ENCODE measurements at places on chromosomes 1 and 21. TPM values are rescaled to one million over a fixed set of nuclear protein-coding genes. Genes with fewer than 3 reads are reported as not detected.
A peak's percentile ranks its signal among the peaks of the same experiment; 100 is the strongest.

- H3K27me3 ChIP-seq = peaks cover 3% of the 10 kb centered on the region
- no peak for DNase-seq
- H3K36me3 ChIP-seq = no peaks in the 10 kb centered on the region
- no peak within 1 kb of the TSS for H3K27ac ChIP-seq
Measured at GRCh38 chr1:110872745-110873720, at the start of gene CD53. TSS of gene CD53 (plus strand) at chr1:110873148. CDS start at chr1:110891409, 18,261 bp downstream.

DNA sequence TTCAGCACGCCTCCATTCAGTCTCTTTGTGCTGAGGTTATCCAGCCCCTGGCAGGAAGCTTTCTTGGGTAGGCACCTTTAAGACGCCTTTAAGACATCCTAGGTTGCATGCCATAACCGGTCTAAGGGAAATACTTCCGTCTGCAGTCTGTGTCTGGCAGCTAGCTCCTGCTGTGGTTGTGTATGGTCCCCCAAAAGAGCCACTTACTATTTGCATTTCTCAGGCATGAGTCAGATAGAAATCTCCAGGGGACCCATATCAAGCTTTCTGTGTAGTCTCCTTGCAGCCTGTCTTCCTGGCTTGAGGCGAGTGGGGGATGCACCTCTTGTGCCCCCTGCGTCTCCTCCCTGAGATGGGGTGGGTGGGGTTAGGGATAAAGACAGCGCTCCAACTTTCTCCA is 10.0 kb upstream of the RYR2 start:
- no peak overlapping the region for H3K27ac ChIP-seq
- DNase-seq = no peak
- peaks cover 47% of the 10 kb centered on the region for H3K27me3 ChIP-seq
- no peaks in the 10 kb centered on the region for H3K4me1 ChIP-seq
- H3K4me3 ChIP-seq = no peak overlapping the region
- H3K36me3 ChIP-seq = no peaks in the 10 kb centered on the region

DNA sequence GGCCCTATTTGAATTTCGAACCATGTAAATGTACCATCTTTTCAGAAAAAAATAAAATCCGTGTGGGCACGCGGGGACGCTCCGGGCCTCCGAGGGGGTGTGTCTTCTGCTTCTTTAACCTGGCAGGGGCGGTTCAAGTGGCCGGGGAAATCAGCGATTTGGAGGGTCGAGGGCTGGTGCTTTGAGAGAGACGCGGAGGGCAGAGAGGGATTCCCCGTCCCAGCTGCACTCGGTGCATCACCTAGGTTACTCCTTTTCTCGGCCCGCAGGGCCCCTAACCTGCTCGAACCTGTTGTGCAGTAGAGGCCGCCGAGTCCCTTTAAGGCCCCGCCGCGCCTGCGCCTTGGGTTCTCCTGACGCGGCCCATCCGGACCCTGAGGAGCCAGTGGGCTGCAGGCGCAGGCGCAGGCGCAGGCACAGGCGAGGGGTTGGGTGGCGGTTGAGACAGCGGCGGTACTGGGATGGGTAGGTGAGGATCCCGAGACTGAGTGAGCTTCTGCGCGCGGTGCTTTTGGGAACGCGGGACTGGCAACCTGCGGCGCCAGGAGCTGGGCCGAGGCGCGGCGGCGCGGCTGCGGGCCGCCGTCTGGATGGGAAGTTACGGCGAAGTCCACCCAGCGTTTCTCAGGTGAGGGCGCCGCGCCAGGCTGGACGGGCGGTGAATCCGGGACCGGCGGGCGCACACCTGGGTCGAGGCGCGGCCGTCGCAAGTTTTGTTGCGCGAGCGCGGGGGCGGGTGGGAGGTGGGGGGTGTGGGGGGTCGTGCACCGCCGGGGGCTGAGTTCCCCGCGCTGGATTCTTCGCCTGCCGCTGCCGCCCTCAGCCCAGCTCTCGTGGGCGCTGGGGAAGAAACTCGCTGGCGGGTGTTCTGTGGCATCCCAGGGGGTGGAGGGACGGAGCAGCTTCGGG is at the start of gene NBPF3:
NBPF3 (plus strand) TSS at position 417 of the 909 bp plus-strand sequence. CDS start 4,950 bp downstream, outside the sequence.
- H3K36me3 ChIP-seq = no peaks in the 10 kb centered on the region
- H3K4me3 ChIP-seq = peak within 1 kb of the TSS; percentile 97
- H3K4me1 ChIP-seq = peaks cover 11% of the 10 kb centered on the region
- H3K27me3 ChIP-seq = peaks cover 5% of the 10 kb centered on the region
- peak; percentile 92 for DNase-seq

DNA sequence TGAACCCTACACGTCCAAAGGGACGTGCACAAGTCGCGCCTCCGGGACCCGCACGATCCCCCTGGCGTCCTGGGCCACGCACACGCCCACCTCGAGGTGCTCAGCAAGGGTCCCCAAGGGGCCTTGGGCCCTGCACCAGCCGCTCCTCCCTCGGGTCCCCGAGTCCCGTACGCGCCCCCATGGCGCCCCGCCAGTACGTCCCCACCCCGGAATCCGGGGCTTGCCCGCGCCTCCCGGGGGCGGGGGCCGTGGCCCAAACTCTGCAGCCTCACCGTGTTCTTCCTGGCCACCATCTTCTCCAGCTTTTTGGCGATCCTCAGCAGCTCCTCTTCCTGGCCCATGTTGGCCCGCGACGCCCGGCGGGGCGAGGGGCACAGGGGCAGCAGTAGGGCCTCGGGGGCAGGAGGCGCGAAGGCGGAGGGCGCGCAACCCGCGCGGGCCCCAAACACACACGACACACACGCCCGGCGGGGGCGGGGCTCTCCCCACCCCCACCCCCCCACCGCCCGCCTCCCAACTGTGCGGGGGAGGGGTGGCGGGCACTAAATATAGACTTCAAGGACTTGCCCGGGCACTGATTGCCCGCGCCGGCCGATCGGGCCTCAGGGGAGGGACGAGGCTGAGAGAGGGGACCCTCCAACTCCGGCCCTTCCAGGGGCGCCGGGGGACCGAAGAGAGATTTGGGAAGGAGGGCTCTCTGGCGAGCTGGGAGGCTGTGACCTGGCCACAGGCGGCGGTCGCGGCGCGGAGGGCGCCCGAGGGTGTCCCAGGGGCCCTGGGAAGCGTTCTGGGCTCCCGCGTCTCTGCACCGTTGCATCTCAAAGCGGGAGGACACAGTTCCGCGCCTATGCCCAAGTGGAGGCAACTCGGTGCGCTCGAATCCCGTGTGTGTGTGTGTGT is at the start of gene TCEA3:
TCEA3 (minus strand) TSS at position 456 of the 900 bp plus-strand sequence; CDS start at position 341, 115 bp downstream.
- DNase-seq = no peak
- H3K36me3 ChIP-seq = peaks cover 17% of the 10 kb centered on the region
- peaks cover 16% of the 10 kb centered on the region for H3K4me1 ChIP-seq
- peaks cover 21% of the 10 kb centered on the region for H3K27me3 ChIP-seq
- H3K27ac ChIP-seq = peak within 1 kb of the TSS; percentile 62

- peaks cover 19% of the 10 kb centered on the region for H3K4me1 ChIP-seq
- H3K36me3 ChIP-seq = no peaks in the 10 kb centered on the region
- H3K27ac ChIP-seq = no peak overlapping the region
- no peaks in the 10 kb centered on the region for H3K27me3 ChIP-seq
Measured at GRCh38 chr1:208541225-208541855, 297.2 kb upstream of the PLXNA2 start.

GRCh38 chr1:179637211-179637860 is 45.7 kb downstream of the TDRD5 start:
- no peaks in the 10 kb centered on the region for H3K27me3 ChIP-seq
- no peak for DNase-seq
- no peaks in the 10 kb centered on the region for H3K4me1 ChIP-seq
- H3K27ac ChIP-seq = no peak overlapping the region

DNA sequence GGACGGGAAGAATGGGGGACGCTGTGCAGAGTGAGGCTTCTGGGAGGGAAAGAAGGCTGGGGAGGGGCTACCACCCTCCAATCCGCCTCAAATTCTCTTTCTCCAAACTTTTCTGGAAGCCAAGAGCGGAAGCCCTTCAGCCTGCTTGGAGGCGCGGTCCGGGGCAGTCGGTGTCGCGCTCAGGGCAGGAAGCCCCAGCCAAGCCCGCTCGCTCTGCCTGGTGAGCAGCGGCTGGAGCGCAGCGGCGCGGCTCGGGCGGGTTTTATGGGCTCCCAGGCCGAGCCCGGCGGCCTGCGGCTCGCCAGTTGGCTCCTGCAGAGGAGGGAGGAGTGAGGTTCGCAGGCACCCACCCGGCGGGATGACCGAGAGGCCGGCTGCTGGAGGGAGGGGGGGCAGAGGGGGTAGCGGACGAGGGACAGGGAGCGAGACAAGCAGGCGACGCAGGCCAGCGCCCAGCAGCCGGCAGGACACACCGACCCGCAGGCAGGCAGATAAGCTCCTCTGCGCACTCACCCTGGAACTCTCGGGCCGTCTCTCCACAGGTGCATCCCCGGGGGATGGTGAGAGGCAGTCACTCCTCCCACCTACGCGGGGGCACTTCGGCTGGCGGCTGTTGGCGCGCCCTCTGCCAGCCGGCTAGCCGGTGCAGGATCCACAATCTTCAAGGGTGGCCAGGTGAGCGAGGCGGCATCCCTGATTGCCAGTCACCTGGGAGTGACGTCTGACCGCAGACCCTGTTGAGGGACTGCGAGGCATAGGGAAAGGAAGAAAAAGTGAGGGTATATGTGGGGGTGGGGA is at the start of gene AVPR1B:
AVPR1B (minus strand) TSS at position 238 of the 798 bp plus-strand sequence. CDS start 498 bp downstream, outside the sequence.
- DNase-seq = peak; percentile 74
- peak within 1 kb of the TSS; percentile 31 for H3K27ac ChIP-seq
- peak within 1 kb of the TSS; percentile 88 for H3K4me3 ChIP-seq
- peaks cover 55% of the 10 kb centered on the region for H3K27me3 ChIP-seq

DNA sequence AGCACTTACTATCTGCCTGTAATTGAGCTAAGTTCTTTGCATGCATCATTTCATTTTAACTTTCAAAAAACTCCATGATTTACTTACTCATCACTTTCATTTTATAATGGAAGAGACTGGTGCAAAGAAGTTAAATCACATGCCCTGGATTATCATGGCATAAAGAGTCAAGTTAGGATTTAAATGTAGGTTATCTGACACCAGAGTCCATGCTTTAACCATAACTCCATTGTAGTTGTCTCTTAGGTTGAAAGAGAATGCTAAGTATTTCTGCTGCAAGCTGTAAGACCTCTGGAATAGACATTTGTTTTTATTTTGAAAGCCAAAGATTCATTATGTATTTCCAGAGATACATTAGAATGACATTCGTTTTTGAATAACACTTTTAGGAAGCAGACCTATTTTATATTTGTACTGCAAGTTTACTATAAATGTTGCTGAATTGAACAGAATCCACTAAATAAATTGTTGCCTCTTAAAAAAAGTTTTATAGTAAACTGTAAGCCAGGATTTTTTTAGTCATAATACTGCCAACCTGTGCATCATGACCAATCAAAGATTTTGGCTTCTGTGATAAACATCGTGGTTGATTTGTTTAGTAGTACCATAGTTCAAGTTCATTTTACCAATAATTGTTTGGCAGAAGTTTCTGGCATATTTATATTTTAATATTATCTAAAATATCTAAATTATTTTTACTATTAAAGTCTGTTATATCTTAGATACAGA is 26.1 kb downstream of the CFH start:
- H3K36me3 ChIP-seq = no peaks in the 10 kb centered on the region
- no peak overlapping the region for H3K27ac ChIP-seq
- H3K4me1 ChIP-seq = no peaks in the 10 kb centered on the region
- no peak overlapping the region for H3K4me3 ChIP-seq
- no peak for DNase-seq
- no peaks in the 10 kb centered on the region for H3K27me3 ChIP-seq

DNA sequence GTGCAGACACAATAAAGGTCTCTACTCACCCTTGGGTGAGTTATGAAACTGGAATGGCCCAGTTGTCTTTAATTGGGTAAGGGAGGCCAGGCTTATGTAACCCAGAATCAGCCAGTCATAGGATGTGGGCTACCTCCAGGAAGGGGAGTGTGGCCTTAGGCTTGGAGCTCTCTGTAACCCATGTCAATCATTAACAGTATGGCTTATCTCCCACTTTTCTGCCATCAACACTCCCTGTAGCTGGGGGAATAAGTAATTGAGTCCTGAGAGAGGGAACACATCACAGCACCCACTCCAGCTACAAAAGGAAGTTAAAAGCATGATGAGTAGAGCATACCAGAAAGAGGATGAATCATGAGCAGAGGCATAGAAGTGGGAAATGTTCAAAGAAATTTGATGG is 327.0 kb upstream of the DUSP10 start:
- H3K36me3 ChIP-seq = no peaks in the 10 kb centered on the region
- DNase-seq = no peak
- peaks cover 4% of the 10 kb centered on the region for H3K4me1 ChIP-seq

DNA sequence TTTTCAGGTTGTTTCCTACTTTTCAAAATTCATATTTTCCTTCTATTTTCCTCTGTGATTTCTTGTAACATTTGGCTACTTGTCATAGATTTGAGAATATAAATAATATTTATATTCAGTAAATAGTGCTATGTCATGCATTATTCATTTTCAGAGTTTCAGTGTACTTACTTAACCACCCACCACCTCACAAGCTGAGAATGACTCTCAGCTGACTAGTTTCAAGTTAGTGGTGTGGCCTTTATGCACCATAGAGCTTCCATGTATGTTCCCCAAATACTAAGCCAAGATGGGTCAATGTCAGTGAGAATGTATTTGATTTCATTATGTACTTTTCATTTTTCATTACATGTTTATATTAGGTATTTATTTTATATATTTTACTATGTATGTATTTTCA is 56.9 kb upstream of the RGS1 start:
- H3K4me1 ChIP-seq = no peaks in the 10 kb centered on the region
- no peak overlapping the region for H3K4me3 ChIP-seq
- no peak for DNase-seq
- H3K36me3 ChIP-seq = no peaks in the 10 kb centered on the region

DNA sequence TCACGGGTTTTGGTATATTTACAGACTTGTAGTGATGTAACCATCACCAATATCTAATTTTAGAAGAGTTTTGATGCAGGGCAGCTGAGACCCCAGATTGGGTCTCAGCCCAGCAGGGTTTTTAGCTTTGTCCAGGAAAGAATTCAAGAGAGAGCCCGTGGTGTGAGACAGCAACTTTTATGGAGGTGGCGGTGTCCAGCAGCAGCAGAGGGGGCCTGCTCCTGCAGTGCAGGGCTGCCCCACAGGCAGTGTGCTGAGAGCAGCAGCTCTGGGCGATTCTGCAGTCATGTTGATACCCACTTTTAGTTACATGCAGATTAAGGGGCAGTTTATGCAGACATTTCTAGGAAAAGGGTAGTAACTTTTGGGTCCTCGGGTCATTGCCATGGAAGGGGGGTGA is 1.8 kb upstream of the EPHX1 start:
- DNase-seq = no peak
- no peaks in the 10 kb centered on the region for H3K27me3 ChIP-seq
- H3K27ac ChIP-seq = no peak overlapping the region
- H3K36me3 ChIP-seq = peaks cover 4% of the 10 kb centered on the region
- H3K4me1 ChIP-seq = peaks cover 20% of the 10 kb centered on the region

DNA sequence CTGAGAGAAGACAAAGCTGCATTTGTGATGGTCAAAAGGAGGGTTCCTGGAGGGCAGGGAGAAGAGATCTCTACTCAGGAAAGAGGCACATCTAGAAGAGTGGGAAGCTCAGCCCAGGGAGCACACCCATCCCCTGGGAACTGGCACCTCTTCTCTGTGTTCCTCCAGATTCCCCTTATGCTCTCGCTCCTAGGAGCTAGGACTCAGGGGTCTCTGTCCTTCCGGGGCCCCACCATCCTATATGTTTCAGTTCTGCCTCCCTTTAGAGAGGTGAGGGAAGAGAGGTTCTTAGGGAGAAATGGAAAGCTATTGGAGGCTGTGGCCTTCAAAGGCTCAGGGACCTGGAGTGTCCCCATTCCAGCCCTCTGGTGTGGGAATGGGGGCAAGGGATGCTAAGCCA is 4.6 kb upstream of the PPM1J start:
- no peak overlapping the region for H3K27ac ChIP-seq
- no peak for DNase-seq
- no peak overlapping the region for H3K4me3 ChIP-seq

The SLC44A5 gene
- total RNA-seq = 1.3 TPM

The SPRR2F gene
- total RNA-seq = 5.1 TPM

The CCDC17 gene
- 3.6 TPM for total RNA-seq

The ROR1 gene
- 32.0 TPM for total RNA-seq

The FMO5 gene
- total RNA-seq = 3.8 TPM

The HEYL gene
- 4.3 TPM for total RNA-seq

The CHAF1B gene
- total RNA-seq = 17.1 TPM

The BARHL2 gene
- 14.8 TPM for total RNA-seq

The LRRC8B gene
- total RNA-seq = 13.1 TPM

The RXRG gene
- total RNA-seq = 0.98 TPM

The SV2A gene
- 5.4 TPM for total RNA-seq

The FCRL5 gene
- total RNA-seq = not detected

The CLDN19 gene
- total RNA-seq = 0.33 TPM
